ENCODE measurements at places on chromosomes 12 and 14. TPM values are rescaled to one million over a fixed set of nuclear protein-coding genes. Genes with fewer than 3 reads are reported as not detected.

The AVPR1A gene
- total RNA-seq: not detected

DNA sequence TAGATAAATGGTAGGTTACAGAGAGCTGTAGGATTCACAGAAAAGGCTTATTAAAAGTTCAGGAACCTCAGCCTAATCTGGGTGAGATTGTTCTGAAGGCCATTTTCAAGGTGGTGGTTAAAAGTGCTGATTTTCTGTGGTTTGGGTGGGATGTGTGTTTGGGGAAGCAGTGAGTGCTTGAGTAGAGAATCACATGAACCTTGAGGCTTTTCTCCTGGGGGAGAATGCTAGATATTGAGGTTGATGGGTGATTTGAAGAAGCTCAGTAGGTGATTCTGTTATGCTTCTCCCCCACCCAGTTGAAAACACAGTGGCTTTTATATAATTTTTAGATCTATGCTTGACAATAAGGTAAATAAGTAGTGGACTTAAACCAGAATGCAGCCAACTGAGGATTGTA is 420.9 kb downstream of the PCNX1 start:
- no peak for DNase-seq

DNA sequence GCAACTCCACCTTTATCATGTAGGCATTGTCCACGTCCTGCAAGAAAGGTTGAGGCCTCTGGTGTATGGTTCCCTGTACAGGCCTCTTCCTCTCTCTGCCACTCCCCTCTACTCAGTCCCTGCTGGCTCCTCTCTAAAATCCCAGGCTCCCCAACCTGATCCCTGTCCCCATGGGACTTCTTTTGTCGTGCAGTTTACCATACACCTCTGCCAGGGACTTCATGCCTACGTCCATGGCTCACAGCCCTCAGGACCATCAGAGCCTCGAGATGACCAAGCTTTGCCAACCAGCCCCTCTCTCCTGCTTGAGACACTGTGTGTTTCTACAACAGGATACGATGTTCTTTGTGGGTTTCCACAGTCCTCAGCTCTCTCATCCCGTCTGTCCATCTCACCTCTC is 2.9 kb downstream of the KRT2 start:
- DNase-seq: no peak

DNA sequence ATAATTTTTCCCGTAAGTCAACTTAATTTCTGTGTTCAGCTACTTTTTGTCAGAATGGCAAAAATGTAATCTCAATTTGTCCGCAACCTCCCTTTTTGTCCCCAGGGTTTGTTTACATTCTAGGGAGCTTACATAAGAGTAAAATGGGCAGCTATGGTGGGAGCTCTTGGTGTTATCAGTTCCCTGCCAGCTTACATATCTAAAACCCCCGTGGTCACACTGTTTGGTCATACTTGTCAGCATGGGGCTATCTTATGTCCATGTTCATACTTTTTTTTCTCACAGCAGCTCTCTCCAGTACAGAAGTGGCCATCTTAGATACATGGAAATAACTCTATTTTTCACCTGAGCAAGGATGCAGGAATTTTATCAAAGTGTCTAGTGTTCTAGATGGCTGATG is 16.7 kb downstream of the SLCO1C1 start:
- DNase-seq: no peak
